ENCODE measurements at places on chromosomes 3 and 15.
A peak's percentile ranks its signal among the peaks of the same experiment; 100 is the strongest.

- no peak for DNase-seq
Observed at GRCh38 chr15:65101411-65101890, 13.5 kb downstream of the UBAP1L start.

- DNase-seq: no peak
Observed at GRCh38 chr3:134939978-134940377, 144.9 kb downstream of the EPHB1 start.

GRCh38 chr15:100075229-100075628, 266.5 kb downstream of the ADAMTS17 start:
- no peak for DNase-seq

DNA sequence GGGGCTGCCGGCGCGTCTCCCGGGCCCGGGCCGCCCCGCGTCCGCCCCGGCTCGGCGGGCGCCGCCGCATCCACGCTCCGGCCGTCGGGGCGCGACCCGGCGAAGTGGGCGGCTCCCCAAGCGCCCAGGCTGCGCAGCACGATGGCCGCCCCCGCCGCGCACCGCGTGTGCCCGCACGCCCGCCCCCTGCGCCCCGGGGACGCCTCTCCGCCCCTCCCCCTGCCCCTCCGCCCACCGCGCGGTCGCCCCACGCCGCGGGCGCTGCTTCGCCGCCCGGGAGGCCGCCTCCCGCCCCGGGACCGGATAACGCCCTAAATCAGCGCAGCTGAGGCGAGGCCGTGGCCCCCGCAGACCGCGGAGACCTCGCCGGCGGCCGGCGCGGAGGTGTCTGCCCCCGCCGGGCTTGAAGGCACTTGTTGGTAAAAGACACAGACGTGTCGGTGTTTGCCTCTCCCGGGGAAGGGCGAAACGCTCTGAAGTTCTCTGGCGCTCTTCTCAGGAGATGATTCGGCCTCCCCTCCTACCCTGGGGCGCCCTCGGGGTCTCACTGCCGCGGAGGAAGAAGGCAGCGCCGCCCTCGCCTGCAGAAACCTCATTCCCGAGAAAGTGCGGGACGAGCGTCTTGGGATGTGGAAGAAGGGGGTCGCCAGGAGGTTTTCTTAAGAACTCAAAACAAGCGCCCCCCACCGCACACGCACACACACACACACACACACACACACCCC, at the start of gene BNC1:
Gene BNC1 (minus strand): TSS at position 106 of the 725 bp plus-strand sequence. CDS start 36 bp downstream, at position 70.
- no peak for DNase-seq

DNA sequence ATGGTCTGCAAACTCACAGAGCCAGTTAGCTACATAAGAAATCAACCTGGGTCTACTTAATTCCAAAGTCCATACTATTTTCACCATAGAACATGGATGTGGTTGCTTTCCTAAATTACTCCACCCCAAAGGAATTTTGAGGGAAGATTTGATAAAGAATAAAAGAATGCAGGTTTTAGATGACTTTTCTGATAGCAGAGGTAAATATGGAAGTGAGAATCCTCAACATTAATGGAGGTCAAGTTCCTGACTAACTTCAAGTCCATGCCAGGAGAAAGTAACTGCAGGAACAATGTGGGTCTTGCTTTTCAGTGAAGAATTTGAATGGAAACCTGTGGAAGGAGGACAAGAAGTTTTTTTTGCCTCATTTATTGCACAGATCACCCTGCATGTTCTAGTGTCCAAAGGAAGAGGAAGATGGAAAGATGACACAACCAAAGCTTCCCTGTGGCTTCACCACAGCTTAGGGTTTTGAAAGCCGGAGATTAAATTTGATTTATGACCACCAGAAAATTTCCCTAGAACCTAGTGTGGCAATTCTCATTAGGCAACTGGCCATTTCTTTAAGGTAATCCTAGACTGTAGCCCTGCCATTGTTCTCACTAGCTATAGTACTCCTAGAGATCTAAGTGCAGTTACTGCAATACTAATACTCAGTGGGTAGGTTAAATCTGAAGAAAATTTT, 429.7 kb downstream of the RAP2B start:
- no peak for DNase-seq

DNA sequence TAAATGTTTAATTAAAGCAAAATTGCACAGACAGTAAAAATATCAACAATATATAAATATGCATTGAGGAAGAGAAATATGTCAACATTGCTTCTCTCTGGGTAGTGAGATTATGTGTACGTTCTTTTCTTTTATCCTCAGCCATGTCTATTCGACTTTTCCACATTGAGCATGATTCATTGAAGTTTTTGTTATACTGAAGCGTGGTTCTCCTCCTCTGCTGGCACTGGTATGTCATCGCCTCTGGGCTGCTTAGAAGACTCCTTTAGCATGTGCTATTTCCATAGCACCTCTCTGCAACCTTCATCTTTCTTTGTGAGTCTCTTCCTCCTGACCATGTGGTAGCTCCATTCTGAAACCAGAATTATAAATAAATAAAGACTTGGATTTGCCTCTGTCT, 65.8 kb upstream of the AKAP13 start:
- no peak for DNase-seq

GRCh38 chr3:173785004-173785403, 387.5 kb downstream of the NLGN1 start:
- DNase-seq: no peak

- DNase-seq: no peak
Observed at GRCh38 chr3:119161240-119161639, 12.2 kb upstream of the UPK1B start.

DNA sequence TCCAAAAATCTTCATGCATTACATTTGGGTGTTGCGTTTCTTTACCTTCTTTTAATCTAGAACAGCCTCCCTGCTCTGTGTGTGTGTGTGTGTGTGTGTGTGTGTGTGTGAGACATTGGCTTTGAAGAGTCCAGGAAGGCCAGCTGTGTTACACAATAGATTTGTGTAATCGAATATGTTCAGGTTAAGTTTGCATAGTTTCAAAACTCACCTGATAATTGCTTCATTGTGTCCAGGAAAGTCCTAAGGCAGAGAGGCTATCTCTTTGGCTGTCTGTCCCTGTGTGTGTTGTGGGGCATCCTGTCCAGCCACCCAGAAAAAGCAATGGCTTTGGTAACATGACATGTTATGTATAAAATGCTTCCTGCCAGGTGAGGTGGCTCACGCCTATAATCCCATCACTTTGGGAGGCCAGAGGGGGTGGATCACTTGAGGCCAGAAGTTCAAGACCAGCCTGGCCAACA, 37.5 kb downstream of the ZNF710 start:
- DNase-seq: no peak

- DNase-seq: no peak
Observed at GRCh38 chr3:153835540-153835939, 285.6 kb upstream of the ARHGEF26 start.

- DNase-seq: no peak
Observed at GRCh38 chr15:58203537-58203936, 65.4 kb downstream of the AQP9 start.

DNA sequence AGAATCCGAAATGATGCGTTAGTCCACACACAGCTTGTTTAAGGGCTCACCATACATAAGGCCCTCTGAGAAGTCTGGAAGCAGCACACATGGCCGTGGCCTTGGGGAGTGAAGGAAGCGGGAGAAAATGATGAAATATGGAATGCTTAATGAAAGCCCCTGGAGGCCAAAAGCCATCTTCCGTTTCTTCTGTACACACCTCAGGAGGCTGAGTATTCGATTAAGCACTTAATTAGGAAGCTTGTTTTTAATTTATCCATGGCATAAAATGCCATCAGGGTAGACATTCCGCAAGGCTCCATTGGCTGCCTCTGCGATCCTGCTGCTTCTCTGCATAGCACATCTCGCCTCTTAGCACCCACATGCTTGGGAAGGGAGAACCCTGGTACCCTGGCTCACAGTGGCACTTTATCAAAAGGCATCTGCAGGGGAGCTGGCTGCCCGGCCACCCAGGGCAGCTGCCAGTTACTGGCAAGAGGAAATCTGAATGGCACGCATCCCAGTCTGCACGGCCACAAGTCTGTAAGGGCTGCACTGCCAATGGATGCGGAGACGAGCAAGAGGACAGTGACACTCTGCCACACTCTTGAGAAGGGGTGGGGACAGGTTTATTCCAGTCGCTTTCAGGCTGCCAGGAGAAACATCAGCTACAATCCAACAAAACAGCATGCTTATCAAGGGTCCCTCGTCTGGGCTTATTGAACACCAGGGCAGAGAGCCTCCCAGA, 356.2 kb downstream of the OCA2 start:
- DNase-seq: no peak

DNA sequence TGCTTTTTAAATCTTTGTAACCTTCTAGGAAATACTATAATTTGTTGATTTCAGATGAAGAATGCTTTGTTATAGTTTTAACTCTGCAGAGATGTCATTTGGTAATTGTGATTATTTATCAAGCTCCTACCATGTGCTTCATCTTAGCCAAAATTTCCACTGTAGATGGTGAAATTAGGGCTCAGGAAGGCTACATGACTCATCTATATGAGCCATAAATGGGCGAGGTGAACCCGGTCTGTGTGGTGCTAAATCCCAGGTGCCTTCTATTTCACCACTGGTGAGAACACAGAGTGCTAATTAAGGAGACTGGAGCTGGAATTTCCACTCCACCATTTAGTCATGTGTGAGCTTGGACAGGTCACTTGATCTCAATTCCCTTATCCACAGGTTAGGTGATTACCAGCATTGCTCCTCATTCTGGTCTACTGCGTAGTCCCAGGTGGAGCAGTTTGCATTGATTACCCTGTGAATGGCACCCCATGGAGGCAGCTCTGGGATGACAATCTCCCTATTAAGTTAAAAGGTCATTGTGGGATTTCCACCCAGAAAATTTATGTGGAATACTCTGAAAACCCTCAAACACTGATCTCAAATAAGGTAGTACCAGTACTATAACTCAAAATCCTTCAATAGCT, 2.8 kb upstream of the CCR3 start:
- no peak for DNase-seq

DNA sequence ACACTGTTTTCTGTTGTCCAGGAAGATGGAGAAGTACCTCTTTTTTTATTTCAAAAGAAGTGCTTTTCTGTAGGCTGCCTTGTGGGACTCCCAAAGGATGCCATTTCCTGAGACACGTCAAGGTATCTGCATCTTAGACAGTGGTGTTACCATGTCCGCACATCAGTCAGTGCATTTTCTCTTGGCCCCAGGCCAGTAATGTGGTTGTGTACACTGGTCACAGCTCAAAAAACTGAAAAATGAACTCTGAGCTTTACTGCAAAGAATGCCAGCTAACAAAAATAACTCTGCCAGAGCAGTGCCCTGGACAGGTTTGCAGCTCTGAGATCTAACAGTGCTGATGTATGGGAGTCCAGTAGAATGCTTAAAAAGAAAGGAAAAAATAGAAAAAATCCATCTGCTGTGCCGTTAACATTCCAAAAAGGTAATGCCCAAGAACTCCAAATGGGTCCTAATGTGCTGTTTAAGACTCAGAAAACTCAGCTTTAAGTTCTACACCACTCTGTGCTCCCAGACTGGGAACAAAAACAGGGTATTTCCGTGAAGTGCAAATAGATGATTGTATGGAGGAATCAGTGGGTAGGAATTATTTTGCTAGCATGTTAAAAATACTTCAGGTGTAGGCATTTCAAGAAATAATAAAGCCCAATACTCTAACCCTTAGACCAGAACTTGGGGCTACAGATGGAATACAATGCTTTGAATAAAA, 315.9 kb downstream of the FEZF2 start:
- DNase-seq: no peak

GRCh38 chr15:55707951-55708350, 35.0 kb downstream of the PRTG start:
- no peak for DNase-seq

- peak; percentile 76 for DNase-seq
Observed at GRCh38 chr3:44976002-44976815, at the start of the genes EXOSC7 and ZDHHC3. TSS of gene EXOSC7 (plus strand) at chr3:44976244. CDS start at chr3:44976278, 34 bp downstream. TSS of gene ZDHHC3 (minus strand) at chr3:44976174. CDS start at chr3:44959436, 16,738 bp downstream.

- DNase-seq: no peak
Observed at GRCh38 chr3:125359700-125360099, 15.4 kb downstream of the ZNF148 start.

DNA sequence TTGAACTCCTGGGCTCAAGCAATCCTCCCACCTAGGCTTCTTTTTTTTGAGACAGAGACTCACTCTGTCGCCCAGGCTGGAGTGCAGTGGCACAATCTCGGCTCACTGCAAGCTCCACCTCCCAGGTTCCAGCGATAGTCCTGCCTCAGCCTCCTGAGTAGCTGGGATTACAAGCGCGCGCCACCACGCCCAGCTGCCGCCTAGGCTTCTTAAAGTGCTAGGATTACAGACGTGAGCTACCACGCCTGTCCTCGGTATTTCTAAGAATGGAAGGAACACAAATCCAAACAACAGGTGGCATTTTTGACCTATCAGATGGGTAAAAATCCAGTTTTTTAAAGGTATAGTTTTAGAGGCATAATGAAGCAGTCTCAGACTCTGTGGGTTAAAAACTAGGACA, 113.8 kb downstream of the ANP32A start:
- no peak for DNase-seq

DNA sequence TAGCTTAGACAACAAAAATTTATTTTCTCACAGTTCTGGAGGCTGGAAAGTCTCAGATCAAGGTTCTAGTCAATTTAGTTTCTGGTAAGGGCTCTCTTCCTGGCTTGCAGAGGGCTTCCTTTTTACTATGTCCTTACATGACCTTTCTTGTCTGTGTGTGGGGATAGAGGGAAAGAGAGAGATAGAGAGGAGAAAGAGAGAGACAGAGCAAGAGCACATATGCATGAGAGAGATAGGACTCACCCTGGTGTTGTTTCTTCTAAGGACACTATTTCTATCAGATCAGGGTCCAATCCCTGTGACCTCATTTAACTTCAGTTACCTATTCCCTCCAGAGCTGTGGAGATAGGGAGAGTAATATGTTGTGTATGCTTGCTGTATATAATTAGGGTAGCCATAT, 44.9 kb upstream of the TEX9 start:
- DNase-seq: no peak

DNA sequence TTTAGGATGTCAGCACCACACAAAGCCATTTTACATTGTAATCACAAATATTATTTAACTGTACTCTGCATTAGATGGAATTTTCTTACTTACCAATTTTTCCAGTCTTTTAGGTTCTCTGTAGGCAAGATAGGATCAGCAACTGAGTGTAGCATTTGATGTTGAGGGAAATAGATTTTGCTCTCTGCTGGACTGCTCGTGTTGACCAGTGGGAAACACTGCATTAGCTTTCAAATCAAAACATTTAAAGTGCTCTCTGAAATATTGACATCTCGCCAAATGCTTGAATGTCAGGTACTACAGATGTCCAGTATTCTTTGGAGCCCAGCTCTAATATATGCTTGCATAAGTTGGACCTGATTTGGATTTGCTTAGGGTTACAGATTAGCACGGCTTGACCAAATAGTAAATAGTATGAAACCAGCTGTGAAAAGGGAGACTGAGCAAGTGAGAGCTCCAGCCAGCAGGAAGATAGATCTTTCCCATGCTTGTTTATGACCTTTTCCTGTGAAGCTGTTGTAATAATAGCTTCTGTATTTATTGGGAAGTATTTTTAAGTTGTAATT, 29.5 kb downstream of the P2RY14 start:
- DNase-seq: no peak
